ENCODE measurements at places on chromosomes 16 and 17.

DNA sequence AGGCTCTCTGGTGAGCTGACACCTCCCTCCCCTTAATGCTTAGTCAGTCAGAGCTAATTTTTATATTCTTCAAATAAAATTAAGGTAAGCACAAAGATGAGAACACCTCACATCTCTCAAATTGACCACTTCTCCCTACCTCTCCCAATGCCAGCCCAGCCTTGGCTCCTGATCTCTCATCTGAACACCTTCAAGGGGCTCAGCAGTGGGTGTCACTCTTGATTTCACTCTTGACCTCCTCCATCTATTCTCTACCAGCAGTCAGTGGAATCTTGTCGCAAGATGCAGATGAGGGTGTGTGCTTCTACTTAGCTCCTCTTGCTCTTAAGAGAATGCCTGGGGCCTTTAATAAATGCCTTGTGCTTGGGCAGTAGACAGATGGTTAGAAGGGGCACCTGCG is 309.0 kb upstream of the IRX3 start:
- no peak for DNase-seq

DNA sequence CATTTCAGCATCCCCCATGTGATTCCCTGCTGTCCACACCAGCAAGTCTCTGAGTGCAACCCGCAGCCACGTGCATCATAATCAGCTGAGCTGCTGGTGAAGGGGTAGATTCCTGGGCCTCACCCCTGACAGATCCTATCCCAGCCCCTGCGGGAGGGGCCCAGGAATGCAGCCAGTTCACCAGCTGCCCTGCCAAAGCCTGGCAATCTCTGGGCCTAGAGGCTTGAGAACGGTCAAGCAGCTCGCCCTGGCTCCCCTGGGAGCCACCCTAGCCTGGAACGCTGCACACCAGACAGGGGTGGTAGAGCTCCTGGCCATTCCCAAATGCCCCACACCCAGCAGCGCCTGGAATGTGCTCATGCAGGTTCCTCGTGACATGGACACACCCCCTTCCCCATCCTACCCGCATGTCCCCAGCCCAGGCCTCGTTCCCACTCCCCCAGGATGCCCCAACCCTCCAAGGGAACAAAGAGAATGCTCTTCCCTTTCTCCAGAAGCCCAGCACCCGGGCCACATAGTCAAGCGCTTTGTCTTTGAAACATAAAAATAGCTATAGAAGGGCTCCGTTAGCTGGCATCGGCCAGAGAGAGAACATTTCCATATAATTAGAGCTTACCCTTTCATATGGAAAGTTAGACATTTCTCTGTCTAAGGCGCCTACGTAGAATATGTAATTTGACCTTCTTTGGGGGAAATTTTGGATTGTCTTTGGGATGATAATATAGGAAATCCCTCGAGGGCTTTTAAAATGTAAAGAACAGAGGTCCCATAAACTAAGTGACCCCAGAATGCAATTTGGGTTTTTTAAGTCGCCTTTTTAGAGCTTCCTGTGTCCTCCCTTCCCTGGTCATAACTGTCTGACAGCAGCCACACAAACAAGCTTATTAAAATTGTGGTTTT is 3.4 kb downstream of the CEP295NL start:
- no peak for DNase-seq

DNA sequence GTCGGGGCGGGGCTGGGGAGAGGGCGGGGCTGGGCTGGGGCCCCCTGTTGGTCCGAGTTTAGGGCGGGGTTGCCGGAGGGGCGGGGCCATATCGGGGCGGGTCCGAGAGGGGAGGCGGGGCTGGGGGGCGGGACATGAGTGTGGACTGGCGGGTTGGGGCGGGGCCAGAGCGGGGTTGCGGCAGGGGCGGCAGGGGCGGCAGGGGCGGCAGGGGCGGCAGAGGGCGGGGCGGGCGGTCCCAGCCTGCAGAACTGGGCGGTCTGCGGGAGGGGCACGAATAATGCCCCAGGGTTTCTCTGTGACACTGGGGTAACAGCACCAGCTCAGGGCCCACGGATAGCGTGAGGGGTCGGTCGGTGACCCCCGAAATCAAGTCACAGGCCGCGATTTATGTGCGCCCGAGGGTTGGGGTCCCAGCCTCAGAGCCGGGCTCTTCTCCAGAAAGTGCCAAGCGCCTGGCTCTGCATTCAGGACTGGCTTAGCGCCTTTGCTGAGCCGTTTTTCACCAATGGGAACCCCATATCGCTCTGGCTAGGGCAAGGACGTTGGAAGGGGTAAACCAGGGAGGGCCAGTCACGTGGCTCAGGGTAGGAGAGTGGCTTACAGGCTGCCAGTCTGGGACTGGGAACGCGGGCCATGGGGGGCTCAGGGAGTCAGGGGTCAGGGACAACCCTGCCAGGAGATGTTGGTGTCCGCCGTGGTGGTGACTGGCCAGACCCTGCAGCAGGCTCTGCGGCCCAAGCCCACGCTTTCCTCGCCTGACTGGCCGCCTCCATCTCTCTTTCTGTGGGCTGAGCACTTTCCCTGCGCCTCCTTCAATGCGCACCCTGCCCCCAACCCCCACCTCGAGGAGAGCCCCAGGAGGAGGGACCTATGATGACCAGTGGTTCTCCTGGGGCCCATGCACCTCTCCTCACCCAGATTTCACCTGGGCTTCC is 1.2 kb upstream of the METTL26 start:
- peak; percentile 96 for DNase-seq

- DNase-seq: peak; percentile 48
These were observed 1.8 kb upstream of the ADAT1 start for GRCh38 chr16:75624921-75625334.

DNA sequence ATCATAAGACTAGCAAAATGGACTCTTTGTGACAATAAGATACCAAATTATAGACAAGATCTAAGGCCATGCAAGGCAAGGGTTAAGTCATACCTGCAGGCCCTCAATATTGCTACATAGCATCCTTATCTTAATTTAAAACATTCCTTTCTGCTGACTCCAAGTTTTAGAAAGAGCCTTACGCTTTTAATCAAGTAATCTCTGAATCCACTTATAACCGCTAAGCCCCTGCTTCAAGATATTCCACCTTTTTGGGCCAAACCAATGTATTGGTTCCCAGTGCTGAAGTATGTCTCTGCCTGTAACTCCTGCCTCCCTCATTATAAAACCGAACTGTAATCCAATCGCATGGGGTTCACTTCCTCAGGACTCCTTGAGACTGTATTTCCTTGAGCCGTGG is 255.4 kb downstream of the PHKB start:
- no peak for DNase-seq

DNA sequence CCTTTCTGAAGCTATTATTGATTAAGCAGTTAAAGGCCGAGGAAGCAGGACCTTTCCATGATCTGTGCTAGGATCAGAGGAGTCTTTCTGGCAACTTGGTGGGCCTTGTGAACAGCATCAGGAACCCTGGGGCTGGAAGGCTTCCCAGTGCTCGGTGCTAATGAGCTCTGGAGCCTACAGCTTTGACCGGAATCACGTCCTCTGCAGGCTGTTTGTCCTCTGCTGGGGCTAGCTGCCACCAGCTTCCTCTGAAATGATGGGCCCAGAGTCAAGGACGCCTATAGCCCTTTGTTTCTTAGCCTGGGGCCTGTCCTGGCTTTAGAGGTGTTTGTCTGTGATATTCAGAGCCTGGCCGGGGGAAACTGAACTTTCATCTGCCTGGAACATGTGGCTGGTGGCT is 111.6 kb downstream of the SHISA9 start:
- no peak for DNase-seq

- no peak for DNase-seq
These were observed 855 bp downstream of the SLC22A31 start for GRCh38 chr16:89199241-89200123.

DNA sequence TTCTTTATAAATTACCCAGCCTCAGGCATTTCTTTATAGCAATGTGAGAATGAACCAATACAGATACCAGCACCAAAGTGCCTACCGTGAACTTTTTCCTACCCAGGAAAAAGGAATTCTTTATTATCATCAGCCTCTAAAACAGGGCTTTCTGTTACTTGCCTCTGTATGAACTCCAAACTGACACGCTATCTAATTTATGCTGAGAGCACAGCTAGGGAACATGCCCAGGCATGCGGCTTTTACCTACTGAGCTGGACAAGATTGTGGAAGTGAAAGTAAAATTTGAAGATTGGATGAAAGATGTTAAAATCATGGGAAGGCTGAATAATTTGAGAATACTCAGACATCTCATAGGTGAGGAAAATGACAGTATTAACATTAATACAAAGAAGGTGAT is 24.4 kb upstream of the ADCY9 start:
- DNase-seq: peak; percentile 5

- no peak for DNase-seq
These were observed 19.1 kb downstream of the UNC13D start for GRCh38 chr17:75825149-75825552.
